ENCODE measurements at places on chromosomes 2 and 18. TPM values are rescaled to one million over a fixed set of nuclear protein-coding genes. Genes with fewer than 3 reads are reported as not detected.

GRCh38 chr2:127173057-127173456 lies 47.0 kb downstream of the CYP27C1 start:
- no peak for DNase-seq

DNA sequence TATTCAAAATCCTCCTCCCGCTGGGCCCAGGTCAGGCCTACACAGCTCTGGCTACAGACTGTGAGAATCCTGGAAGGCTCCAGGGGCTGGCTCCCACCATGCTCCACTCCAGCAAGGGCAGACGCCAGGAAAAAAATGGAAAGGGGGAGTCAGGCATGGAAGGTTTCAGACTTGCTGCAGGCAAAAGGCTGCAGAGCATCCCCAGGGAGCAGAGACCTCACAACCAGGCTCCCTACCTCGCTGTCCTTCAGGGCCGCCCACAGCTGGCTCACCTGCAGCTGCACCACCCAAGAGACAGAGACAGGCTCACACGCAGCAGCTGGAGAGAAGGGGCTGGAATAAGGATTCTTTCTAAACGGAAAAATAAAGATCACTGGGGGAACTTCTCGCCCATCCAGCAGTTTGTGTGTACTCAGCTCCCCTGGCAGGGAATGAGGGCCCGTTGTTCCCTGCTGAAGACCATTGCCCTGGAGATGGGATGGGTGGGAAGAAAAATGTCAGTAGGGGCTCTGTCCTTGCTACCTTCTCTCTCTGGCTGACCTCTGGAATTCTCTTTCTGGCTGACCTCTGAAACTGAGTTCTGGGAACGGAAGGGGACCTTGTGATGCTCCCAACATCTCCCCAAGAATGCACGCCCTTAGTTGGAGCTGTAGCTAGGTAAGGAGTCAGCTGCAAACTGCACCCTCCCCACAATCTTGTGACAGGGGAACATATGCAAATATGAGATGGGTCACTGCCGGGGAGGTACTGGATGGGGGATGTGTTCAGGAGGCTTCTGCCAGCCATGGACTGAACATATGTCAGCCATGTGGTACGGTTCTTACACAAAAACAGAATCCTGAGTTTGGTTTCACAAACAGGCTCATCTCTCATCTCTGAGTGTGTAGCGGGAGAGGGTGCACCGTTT lies 34.5 kb downstream of the BCL2 start:
- no peak for DNase-seq

GRCh38 chr2:74221604-74222299 lies 23.3 kb downstream of the MTHFD2 start:
- no peak for DNase-seq

- DNase-seq: no peak
Measured at GRCh38 chr2:219631904-219632759, 4.7 kb downstream of the SLC4A3 start.

- no peak for DNase-seq
Measured at GRCh38 chr2:62415518-62415917, 90.5 kb downstream of the TMEM17 start.

PRKCE gene
- 20.3 TPM for total RNA-seq

CYP27A1 gene
- 50.6 TPM for total RNA-seq

CXCR1 gene
- total RNA-seq: 1.8 TPM

SPP2 gene
- total RNA-seq: not detected

All from aorta (tissue), 5 donors.